ENCODE measurements at places on chromosomes 6 and 20.

GRCh38 chr20:60447703-60448102 lies 489.5 kb downstream of the CDH26 start:
- DNase-seq = no peak

DNA sequence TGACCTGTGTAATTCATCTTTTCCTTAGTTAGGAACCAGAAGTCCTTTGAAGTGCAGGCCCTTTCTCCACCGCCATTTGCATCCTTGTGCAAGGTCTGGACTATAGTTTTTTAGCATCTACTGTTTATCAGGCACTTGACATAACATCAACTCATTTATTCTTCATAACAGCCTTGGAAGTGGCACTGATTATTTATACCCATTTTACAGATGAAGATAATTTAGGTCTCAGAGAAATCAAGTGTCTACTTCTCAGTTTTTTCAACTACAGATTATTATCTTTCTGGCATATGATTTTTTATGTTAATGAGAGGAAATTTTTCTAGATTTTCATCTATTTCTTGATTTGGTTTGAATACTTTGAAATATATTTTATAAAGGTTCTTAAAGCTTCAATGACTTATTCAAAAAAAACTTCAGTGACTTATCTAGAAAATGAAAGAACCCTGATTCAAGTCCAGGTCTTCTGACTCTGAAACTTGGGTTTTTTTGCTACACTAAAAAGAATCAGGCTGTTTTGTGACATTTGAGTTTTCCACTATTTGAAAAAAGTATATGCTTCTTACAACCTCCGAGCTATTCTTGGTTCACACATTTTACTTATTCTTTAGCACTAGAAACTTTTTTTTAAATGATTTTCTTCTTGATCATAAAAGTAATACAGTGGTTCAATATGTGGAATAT lies 3.1 kb upstream of the UBE2J1 start:
- no peak for DNase-seq

- no peak for DNase-seq
Measured at GRCh38 chr6:26008470-26008869, 45.9 kb downstream of the TRIM38 start.

DNA sequence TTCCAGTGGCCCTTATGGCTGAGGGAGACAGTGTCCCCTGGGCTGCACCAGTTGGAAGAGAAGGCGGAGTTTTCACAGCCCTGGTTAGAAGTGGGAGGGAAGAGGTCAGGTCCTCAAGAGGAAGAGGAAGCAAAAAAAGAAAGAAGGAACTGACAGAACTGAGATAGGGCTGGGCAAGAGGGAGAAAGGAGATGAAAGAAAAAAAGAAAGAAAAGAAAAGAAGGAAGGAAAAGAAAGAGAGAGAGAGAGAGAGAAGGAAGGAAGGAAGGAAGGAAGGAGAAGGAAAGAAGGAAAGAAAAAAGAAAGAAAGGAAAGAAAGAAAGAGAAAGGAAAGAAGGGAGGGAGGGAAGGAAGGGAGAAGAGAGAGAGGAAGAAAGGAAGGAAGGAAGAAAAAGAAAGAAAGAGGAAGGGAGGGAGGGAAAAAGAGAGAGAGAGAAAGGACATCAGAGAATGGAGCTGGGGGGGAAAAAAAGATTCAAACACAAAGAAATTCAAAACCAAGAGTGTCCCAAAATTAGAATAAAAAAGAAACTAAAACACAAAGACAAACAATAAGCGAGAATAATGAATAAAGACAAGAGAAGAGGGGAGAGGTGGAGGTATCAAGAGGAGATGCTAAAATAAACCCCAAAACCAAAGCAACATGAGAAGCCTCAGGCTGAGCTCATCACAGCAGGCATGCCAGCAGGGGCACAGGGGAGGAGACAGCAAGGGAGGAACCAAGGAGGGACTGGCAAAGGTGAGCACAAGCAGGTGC lies 5.3 kb upstream of the FUCA2 start:
- DNase-seq = no peak

GRCh38 chr6:33147807-33148666 lies 44.2 kb downstream of the COL11A2 start:
- DNase-seq = no peak

- DNase-seq = no peak
Measured at GRCh38 chr20:836190-836589, 2.7 kb downstream of the FAM110A start.

DNA sequence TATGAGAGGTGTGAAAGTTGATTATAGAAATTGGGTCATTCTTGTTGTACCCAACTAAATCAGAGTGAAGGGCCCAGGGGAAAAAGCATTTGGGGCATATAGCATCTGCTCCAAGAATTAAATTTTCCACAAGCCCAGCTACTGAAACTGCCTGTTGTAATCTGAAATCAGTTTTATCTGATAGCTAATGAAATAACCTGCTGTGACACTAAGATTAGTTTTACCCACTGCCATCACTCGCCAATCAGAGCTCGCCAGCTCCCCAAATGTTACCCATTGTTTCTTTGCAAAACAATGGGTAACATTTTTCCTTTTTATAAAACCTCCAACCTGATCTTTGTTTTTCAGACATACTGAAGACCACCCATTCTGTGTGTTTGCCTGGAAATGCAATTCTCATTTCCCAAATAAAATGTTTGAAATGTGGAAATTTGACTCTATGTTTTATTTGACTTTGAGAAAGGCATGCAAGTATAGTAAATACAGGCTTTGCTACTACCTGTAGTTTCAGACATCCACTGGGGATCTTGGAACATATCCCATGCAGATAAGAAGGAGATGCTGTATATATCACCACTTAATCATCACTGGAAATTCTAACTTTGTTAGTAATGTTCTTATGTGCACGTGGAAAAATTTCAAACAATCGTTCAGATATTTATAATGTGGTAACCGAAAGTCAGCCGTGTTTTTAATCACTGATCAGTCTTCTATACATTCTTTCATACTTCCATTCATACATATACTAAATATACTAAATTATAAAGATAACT lies 6.3 kb upstream of the AHI1 start:
- no peak for DNase-seq

GRCh38 chr6:62035952-62036351 lies 250.1 kb downstream of the KHDRBS2 start:
- no peak for DNase-seq

GRCh38 chr6:13428583-13429405 lies 58.6 kb downstream of the GFOD1 start:
- no peak for DNase-seq

Measured in activated CD4-positive, CD25-positive, alpha-beta regulatory T cell (primary cell).